ENCODE measurements at places on chromosomes 6 and 20. TPM values are rescaled to one million over a fixed set of nuclear protein-coding genes. Genes with fewer than 3 reads are reported as not detected.

Gene PI16
- total RNA-seq, result 38.7 TPM

Gene TCF21
- 0.29 TPM for total RNA-seq

- no peak for DNase-seq
These were observed 46.9 kb upstream of the BACH2 start for GRCh38 chr6:90343576-90343975.

Gene IP6K3
- total RNA-seq, result not detected

Gene RHAG
- not detected for total RNA-seq

GRCh38 chr20:10074513-10074912, 39.7 kb downstream of the ANKEF1 start:
- DNase-seq, result peak; percentile 49

Gene OR10C1
- not detected for total RNA-seq

Gene DNAH8
- total RNA-seq, result 0.03 TPM

- peak; percentile 52 for DNase-seq
These were observed 719.4 kb downstream of the EPM2A start for GRCh38 chr6:145015739-145016558.

GRCh38 chr20:35326021-35326739, 34.0 kb upstream of the FAM83C start:
- DNase-seq, result no peak

Gene CLPSL2
- total RNA-seq, result not detected

Data from aorta (tissue), 5 donors.